Activated CD4-positive, alpha-beta T cell treated with anti-CD3 and anti-CD28 coated beads, Interleukin-2, amount 50 U/mL, for 48 hours (primary cell): ENCODE measurements at places on chromosomes 3 and 15.

DNA sequence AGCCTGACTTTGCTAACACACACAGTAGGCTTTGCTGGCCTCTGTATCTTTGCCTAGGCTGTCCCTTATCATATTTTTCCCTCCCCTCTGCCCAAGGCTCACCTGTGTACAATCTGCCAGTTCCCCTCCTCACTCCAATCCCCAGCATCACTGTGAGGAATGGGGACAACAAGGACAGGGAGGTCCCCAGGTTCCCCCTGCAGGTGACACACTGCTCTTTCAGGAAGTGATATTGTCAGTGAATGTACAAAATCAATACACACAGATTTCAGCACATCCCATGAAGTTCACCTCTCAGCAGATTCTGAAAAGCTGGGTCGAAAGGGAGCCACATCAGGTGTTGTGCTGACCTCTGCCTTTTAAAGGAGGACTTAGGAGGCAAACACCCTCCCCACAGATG is 177.5 kb downstream of the RAB11A start:
- no peak for DNase-seq

DNA sequence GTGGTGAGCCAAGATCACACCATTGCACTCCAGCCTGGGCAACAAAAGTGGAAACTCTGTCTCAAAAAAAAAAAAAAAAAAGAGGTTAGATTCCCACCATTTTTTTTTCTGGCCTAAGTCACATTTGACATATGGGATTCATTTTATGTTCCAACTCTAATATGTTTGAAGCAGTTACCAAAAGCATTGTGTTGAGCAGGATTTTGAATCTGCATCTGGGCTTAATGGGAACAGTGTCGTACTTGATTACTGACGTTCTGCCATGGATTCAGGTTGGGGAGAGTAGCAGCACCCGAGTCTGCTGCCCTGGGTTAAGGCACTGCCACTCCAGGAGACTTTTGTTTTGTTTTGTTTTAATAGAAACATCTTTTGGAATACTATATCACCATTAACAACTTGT is 348.7 kb upstream of the TBL1XR1 start:
- no peak for DNase-seq

GRCh38 chr3:148866261-148866660 is 1.2 kb downstream of the CPA3 start:
- DNase-seq, result no peak

DNA sequence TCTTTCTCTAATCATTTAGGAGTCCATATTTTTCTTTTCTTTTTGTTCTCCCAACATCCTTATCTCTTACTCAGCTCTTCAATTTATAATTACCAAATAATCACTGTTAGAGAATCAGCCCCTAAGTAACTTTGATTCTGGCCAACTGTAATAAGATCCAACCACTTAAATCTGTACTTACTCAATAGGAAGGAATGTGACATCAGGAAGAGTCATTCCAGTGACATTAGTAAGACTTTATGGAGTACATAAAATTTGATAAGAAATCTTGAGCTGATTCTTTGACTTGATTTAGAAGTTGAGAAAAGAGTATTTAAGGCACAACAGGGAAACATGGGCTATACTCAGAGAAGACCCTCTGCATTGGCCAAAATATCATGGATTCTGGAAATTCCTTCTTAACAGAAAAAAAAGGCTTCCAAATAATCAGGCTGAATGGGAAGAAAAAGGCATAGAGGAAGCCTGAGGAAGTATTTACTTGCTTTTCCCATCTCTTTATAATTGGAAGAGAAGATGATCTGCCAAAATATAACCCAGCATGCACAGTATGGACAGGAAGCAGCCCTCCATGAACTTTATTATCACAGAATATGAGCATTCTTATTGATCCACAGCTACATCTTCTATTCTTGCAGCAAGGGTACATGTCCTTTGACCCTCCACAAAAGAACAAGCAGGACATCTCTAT is 289.7 kb upstream of the TPRG1 start:
- DNase-seq, result no peak

DNA sequence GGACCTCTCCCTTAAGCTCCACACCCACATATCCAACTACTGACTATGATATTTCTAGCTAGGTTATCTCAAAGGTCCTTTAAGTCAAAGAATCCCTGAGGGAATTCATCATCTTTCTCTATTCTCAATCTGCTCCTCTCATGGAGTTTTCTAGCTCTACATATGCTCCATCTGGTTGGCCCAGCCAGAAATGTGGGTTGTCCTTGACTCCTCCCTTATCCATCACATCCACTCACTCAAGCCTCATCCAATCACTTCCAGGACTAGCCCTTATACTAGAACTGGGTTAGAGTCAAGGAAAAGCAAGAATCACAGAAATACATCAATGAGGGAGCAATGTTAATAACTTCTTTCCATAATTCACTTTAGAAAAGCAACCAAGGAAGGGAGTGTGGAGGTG is 45.4 kb downstream of the ZNF106 start:
- DNase-seq, result no peak

DNA sequence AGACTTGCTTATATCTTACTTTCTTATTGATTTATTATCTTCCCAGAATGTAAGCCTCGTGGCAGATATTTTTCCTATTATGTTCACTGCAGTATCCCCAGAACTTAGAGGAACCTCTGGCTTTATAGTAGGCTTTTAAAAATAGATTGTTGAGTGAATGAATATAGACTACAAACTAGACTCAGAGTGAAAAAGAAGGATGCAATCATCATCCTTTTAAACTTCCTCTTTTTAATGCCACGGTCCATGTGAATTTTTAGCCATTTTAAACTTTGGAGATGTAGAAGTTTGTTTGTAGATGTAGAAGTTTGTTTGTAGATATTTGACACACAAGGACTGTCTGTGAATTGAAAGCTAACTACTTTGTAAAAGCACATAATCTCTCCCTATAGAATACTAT is 7.2 kb upstream of the P2RY12 start:
- DNase-seq, result no peak

- no peak for DNase-seq
These were observed 317.2 kb upstream of the PROK2 start for GRCh38 chr3:72102112-72102616.
